ENCODE measurements at places on chromosomes 16 and 17.

DNA sequence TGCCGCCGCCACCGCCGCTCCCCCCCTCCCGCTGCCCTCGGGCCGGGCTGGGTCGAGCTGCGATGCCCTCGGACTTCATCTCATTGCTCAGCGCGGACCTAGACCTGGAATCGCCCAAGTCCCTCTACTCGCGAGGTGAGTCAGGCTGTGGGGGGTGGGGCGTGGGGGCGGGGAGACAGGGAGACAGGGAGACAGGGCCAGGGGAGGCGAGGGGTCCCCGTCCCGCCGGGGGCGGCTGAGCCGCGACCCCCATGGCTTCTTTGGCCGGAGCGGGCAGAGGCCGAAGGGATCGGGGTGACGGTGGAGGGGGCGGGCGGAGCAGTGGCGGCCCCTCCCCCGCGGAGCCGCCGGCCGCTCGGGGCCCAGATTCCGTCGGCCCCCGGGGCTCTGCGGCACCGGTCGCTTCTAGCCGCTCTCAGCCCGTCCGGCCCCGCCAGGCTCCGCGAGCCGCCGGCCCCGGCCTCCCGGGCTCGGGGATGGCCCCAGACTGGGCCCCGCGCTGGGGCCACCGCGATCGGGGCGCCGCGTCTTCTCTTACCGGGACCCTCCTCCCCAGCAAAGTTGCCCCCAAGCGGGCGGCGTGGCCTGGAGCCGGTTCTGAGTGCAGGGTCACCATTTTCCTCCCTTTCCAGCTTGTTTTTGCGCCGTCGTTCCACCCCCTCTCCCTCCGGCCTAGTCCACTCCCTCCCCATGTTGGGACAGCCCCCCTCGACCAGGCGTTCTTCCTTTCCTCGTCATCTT, 644 bp downstream of the NFAT5 start:
- peak; percentile 71 for ATAC-seq

DNA sequence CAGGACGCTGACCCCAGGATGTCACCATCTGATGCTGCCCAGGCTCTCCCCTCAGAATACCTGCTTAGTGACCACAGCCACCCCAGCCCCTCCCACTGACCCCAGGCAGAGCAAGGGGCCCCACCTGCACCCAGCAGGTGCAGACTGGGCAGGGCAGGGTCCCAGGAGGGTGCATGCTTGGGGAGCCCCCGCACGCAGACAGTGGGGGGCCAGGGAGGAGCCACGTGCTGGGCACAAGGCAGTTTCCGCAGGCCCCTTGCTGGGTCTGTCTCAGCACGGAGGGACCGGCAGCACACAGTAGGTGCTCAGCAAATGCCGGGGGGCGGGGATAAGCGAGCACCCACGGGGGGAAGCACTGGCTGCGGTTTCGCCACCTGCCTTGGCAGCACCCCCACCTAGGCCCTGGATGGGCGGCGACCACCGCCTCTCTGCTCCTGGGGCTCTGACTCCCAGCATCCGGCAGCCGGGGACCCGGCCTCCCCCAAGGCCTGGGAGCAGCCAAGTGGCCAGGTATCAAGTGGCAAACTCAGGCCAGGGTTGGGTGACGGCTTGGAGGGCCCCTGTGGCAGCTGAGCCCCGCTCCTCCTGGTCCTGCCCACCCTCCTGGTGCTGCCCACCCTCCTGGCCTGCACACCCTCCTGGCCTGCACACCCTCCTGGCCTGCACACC, 18.7 kb upstream of the SSTR5 start:
- ATAC-seq, result no peak

- no peak for ATAC-seq
Measured at GRCh38 chr17:6408735-6409134, 26.2 kb downstream of the AIPL1 start.

- no peak for ATAC-seq
Measured at GRCh38 chr16:47377154-47377553, 83.7 kb downstream of the ITFG1 start.

GRCh38 chr16:80852261-80852872, 48.0 kb upstream of the CDYL2 start:
- no peak for ATAC-seq

GRCh38 chr17:76713765-76714164, 3.0 kb upstream of the MXRA7 start:
- ATAC-seq, result no peak

DNA sequence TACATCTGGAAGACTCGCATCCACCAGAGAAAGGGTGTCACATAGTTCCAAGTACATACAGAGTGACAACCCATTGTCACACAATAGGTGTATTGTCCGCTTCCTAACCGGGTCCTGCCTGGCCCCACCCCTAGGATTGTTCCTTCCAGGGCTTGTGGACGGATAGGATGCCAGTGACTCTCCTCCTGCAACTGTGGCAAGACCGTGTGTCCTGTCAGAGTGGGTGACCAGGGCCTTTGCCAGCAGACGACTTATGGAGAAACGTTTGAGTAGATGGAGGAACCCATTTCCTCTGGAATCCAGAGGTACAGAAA, 258.4 kb downstream of the CPPED1 start:
- no peak for ATAC-seq

- ATAC-seq, result no peak
Measured at GRCh38 chr16:52095471-52095870, 451.5 kb downstream of the TOX3 start.

- ATAC-seq, result peak; percentile 53
Measured at GRCh38 chr17:82414548-82415281, 3.4 kb upstream of the HEXD start.

DNA sequence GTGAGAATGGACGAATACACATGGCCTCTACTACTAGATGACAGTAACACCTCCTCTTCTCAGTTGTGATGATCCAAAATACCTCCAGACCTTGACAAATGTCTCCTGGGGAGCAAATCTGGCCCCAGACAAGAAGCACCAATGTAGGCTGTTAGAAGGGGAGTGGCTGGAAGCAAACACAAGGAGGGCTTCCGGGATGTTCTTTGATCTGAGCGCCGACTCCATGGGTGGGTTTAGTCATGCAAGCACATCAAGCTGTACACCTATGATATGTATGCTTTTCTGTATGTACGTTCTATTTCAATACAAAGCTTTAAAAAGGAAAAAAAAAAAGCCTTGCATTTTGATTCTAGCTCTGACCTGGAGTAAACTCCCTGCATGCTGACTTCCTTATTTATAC, 61.4 kb downstream of the ARHGAP17 start:
- no peak for ATAC-seq

DNA sequence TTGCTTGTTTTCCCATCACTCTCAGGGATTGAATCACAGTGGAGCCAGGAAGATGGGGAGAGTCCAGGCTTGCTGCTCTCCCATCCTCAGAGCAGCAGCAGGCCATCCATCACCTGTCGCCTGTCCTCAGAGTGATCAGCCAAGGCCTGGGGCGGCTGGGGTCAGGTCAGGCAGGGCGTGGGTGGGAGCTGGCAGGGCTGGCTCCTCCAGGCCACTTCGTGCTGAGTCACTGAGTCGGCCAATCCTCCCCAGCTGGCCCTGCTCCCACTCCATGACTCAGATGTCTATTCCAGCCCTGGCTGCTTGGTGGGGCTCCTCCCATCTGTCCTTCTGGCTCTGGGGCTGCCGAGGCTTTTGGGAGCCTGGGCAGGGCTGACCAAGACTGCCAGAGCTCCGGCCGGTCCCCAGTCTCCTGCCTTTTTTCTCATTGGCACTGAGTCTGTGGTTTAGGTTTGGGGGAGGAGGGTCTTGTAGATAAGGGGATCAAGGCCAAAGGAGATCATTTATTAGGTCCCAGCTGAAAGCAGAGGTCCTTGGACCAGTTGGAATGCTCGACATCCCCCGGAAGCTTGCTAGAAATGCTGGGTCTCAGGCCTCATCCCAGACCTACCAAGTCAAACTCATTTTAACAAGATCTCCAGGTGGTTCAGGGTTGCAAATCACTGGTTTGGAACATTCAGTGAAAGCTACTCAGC, 72.7 kb downstream of the ABCC1 start:
- no peak for ATAC-seq
